NCI-H510A (cell line): ENCODE measurements at places on chromosomes 2 and 18.

DNA sequence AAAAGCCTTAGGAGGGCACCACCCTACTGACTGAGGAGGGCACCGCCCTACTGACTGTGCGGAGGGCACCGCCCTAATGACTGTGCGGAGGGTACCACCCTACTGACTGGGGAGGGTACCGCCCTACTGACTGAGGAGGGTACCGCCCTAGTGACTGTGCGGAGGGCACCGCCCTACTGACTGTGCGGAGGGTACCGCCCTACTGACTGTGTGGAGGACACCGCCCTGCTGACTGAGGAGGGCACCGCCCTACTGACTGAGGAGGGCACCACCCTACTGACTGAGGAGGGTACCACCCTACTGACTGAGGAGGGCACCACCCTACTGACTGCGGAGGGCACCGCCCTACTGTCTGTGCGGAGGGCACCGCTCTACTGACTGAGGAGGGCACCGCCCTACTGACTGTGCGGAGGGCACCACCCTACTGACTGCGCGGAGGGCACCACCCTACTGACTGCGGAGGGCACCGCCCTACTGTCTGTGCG is 150.2 kb upstream of the NFATC1 start:
- DNase-seq, result no peak

GRCh38 chr18:32550963-32551362 is 80.3 kb upstream of the GAREM1 start:
- DNase-seq, result no peak

- DNase-seq, result no peak
Observed at GRCh38 chr2:25714740-25715139, 41.4 kb upstream of the DTNB start.

GRCh38 chr2:181411105-181411849 is 45.9 kb upstream of the ITGA4 start:
- peak; percentile 98 for DNase-seq

DNA sequence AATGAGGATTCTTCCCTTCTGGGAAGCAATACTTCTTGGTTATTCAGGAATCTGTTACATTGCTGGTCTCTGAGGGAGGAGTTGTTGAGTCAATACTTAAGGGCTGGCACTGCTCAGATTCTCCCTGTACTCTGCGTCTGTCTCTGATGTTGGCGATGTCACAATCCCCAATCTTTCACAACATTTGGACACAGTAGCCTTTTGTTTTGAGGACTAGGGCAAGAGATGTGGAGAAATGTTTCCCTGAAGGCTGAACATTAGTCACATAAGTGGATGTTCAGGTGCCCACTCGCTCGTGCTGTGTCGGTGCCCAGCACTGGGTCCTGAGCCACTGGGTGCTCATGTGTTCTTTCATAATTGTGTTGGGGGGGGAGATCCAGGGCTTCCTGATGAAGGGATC is 55.0 kb downstream of the MAPK4 start:
- no peak for DNase-seq

DNA sequence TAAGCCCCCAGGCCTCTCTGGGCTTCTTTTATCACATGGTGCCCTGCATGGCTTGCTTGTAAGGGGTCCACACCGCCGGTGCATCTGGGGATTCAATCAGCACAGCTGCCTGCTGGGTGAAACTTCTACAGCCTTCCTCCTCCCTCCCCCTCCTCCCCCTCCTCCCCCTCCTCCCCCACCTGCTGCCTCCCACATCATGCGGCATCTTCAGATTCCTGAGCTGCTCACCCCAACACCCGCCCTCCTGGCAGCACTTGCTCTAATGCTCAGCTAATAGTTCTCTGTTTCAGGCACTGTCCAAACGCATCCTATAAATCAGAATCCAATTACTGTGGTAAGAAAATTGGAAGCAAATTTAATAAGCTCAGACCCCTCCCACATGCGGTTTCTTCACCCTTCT is 150.7 kb downstream of the GALNT14 start:
- no peak for DNase-seq
